KG1 (cell line): ENCODE measurements at places on chromosomes 12 and 14.

- no peak for DNase-seq
These were observed 384.1 kb downstream of the ALG10 start for GRCh38 chr12:34406228-34406995.

GRCh38 chr14:50762001-50762930, 68.7 kb downstream of the NIN start:
- no peak for DNase-seq

DNA sequence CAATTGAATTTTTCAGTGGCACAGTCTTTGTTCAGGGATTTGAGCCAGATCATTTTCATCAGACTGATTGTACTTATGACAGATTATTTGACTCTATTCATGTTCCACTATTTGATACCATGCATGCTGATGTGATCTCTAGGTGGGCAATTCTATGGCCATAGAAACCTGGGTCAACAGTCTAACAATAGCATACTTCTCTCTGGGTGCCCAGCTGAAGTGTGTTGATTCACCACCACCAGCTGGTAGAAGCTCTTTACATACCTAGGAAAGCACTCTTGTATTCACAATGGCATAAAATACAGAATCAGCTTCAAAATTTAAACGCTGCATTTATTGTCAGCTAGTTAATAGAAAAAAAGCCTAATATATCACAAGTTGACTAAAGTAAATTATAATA, 90.2 kb upstream of the TMTC2 start:
- no peak for DNase-seq

GRCh38 chr12:49697808-49698207, 9.4 kb downstream of the FMNL3 start:
- DNase-seq, result no peak

DNA sequence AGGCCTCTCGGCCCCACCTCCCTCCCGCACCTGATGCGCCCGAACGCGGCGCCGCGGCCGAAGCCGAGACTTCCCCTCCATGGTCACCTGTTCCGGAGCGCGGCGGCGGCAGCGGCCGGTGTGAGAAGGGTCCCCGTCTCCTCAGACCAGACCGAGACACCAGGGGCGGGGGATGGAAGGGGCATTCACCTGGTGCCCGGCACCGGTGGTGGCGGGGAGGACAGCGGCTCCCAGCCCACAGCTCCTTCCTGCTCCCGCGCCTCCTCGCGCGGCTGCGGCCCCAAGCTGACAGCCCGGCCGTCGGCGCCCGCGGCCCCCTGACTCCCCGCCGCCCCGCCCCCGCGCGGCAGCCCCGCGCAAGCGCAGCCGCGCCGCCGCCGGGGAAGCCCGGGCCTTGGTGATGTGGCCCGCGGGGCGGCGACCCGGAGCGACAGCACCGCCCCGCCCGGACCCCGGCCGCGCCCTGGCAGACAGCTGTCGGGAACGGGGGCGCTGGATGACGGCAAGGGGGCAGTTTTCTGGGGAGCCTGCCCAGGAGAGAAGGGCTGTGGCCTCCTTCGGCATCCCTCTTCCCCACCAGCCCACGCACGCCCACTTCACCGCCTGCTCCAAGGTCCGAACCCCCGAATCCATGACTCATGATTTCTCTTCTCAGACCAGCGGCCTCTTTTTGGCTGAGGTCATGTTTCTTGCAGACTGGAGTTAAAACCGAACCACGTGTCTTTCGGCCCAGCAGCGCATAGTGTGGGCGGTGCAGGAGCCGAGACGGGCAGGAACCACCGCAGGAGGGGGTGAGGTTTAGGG, at the start of gene SLC41A2:
Gene SLC41A2 (minus strand): TSS at position 290 of the 804 bp plus-strand sequence. CDS start 29,763 bp downstream, outside the sequence.
- peak; percentile 47 for DNase-seq

DNA sequence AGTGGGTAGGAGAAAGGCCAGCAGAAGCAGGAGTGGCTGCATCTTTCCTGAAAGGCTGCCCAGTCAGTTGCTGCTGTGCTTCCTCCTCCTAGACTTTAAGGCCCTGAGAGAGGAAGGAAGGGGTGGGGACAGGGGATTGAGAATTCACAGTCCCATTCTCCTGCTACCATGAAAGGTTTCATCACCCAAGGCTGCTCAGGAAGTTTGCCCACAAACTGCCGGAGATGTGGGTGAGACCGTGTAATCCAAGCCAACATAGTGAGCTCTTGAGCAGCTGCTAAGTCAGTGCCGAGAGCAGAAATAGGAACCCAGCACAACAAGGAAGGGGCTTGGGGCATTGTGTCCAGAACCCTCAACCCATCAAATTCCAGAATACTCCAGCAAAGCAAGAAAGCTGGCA, at the start of gene CTSG:
Gene CTSG (minus strand): TSS at position 69 of the 400 bp plus-strand sequence. CDS start 27 bp downstream, at position 42.
- no peak for DNase-seq
